T-helper 9 cell (primary cell): ENCODE measurements at places on chromosomes 12 and 14.

DNA sequence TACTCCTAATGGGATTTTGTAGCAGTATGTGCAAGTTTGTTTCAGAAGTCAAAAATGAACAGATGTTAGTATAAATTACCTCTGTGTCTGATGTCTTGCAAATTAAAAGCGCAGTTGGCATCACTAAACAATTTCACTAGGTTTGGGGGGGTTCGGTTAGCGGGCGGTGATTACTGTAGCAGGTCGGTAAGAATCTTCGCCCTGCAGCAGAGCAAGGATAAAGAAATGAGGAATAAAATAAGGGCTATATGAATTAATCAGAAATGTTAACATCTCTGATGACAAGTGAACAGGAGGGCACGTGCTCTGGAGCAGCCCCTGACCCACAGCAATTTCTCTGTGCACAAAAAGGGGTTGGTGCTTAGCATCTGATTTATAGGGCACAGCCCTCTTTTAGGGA lies 43.6 kb upstream of the VSX2 start:
- no peak for DNase-seq

- no peak for DNase-seq
Measured at GRCh38 chr12:29634057-29634456, 136.6 kb upstream of the OVCH1 start.

DNA sequence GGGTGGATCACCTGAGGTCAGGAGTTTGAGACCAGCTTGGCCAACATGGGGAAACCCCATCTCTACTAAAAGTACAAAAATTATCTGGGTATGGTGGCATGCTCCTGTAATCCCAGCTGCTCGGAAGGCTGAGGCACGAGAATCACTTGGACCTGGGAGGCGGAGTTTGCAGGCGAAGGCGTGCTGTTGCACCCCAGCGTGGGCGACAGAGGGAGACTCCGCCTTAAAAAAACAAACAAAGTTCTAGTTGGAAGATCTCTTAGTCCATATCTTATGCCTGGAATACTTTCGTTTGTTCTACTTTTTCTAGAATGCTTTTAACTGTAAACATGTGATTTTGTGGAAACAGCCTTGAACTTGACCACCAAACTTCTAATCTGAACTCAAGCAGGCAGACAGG lies 38.7 kb downstream of the PPHLN1 start:
- no peak for DNase-seq

GRCh38 chr12:97308576-97309198 lies 153.9 kb upstream of the RMST start:
- DNase-seq, result no peak

GRCh38 chr12:60977966-60978365 lies 1282.2 kb upstream of the USP15 start:
- no peak for DNase-seq

DNA sequence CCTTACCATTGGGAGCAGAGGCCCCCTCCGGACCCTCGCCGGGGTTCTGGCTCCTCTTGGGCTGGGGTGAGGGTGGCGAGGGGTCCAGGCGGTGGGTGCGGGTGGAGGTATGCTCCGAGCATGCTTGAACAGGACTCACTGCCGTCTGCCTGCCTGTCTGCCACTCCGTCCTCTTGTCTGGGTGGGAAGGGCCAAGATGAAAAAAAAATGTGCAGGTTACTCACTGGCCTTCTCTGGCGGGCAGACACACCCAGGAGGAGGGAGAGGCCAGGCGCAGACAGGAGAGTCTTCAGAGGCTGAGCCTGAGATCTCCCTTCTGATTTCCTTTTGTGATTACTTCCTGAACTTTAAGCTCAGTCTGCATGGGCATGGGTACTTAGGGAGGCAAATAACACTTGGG lies 76.1 kb downstream of the STON2 start:
- DNase-seq, result no peak

- DNase-seq, result no peak
Measured at GRCh38 chr14:99595034-99595433, 9.0 kb downstream of the CCDC85C start.
